Breast epithelium (tissue), 4 donors: ENCODE measurements at places on chromosomes 1 and 21. TPM values are rescaled to one million over a fixed set of nuclear protein-coding genes. Genes with fewer than 3 reads are reported as not detected.

DNA sequence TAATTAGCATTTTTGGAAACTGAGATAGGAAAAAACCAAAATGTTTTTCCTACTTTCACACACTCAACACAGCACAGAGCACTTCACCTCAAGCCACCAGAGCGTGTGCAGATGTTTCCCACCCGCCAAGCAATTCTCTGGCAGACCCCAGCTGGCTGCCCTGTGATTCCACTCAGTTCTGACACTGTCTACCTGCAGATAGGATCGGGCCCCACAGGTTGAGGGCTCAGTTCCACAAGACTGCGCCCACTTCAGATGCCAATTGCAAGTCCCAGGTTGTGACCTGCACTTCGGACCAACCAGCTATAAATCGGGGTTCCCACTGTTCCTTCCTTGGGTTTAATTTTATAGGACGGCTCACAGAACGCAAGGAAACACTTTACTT is 9.9 kb downstream of the KIAA1614 start:
- DNase-seq, result no peak

DNA sequence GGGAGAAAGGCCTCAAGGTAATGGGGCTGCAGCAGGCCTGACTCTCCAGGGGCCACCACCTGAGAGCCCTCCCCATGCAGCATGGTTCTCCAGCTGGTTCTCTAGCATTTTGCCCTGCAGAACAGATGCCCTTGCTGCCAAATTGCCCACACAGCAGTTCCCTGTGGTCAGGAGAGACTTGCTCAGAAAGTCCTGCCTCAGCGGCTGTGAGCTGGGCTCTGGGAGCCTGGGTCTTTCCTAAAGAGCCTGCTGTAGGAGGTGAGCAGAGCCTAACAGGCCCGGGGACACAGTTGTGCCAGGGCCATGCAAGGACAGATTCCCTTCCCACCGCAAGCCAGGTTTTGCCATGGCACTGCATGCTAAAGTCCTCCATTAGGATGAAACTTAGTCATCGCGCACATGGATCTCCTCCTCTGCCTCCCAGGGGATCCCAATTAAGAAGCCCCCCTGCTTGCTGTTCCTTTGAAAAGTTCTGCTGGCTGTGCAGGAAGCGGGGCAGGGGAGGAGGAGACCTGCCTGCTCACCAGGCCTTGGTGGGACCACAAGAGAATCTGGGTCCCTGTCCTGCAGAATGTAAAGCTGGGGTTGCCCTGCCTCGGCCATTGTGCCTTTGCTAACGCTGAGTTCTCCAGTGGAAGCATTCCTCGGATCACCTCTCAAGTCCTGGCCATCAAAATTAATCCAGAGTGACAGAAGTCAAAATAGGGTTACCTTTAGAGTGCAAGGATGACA is 21.4 kb downstream of the TEX35 start:
- no peak for DNase-seq

DNA sequence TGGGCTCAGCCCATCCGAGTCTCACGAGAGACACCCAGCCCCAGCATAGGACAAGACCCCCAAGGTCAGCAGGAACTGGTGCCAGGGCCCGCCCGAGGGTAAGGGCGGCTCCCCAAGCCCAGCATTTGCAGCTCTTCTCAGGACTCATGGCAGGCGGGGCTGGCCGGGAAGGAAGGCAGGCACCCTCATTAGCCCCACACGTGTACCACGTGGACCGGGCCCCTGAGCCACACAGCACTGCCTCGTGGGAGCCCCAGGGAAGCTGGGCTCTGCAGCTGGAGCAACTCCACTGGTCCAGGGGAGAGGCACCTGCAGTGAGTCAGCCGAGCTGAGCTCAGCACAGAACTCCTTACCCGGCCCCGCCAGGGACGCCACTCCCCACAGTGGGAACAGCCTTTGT is 97.7 kb upstream of the IFFO2 start:
- no peak for DNase-seq

- DNase-seq, result no peak
These were observed 143.9 kb downstream of the KAZN start for GRCh38 chr1:14742181-14742980.

- no peak for DNase-seq
These were observed 5.4 kb downstream of the UBE2J2 start for GRCh38 chr1:1268284-1268682.

DNA sequence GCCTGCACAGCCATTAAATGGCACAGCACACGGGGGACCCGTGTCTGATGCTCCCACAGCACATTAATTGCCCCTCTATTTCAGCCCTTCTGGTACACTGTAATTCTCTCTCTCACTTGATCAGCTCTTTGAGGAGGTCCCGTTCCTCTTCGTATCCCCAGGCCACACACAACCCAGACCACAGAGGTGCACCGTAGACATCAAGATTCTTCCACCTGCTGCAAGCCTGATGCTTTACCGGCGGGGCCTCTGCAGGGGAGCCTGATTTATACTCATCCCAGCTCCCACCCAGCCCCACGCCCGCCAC is 759 bp downstream of the SMYD3 start:
- DNase-seq, result no peak

DNA sequence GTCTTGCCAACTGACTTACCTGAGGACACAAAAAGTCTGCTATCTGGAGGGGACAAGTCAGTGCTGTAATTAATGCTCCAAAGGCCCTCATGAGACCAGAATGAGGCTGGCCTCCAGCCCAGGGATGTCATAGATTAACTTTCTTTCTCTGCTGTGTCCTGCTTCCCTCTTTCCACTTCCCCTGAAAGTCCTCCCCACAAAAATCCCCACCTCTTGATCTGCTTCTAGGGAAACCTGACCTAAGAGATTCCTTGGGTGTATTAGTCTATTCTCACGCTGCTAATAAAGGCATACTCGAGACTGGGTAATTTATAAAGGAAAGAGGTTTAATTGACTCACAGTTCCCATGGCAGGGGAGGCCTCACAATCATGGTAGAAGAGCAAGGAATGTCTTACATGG is 39.2 kb downstream of the RUNX3 start:
- DNase-seq, result no peak

DNA sequence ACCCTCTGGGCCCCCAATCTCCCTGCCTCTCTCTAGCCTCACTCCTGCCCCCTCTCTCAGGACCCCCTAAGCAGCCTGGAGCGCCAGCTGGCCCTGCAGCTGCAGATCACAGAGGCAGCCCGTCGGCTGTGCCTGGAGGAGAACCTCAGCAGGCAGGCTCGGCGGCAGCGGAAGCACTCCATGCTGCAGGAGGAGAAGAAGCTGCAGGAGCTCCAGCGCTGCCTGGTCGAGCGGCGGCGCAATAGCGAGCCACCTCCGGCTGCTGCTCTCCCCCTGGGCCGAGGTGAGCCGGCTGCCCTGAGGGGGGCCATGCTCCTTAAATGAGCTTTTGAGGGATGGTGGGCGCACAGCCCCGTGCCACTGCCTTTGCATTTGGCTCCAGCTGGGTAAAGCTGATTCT is 6.2 kb downstream of the INAVA start:
- no peak for DNase-seq

The FCRLB gene
- 1.1 TPM for total RNA-seq

The MX2 gene
- 31.5 TPM for total RNA-seq

The SPATA46 gene
- not detected for total RNA-seq

The KRTAP7-1 gene
- total RNA-seq, result not detected

The MYCL gene
- total RNA-seq, result 5.3 TPM

The TMEM53 gene
- 9.4 TPM for total RNA-seq

The FAM110D gene
- 6.2 TPM for total RNA-seq

The HES3 gene
- total RNA-seq, result not detected
